Stimulated activated CD4-positive, alpha-beta T cell treated with anti-CD3 and anti-CD28 coated beads, Interleukin-12 subunit alpha, Interleukin-12 subunit beta, amount 100 ng/mL, for 4 hours (primary cell): ENCODE measurements at places on chromosomes 4 and X.

DNA sequence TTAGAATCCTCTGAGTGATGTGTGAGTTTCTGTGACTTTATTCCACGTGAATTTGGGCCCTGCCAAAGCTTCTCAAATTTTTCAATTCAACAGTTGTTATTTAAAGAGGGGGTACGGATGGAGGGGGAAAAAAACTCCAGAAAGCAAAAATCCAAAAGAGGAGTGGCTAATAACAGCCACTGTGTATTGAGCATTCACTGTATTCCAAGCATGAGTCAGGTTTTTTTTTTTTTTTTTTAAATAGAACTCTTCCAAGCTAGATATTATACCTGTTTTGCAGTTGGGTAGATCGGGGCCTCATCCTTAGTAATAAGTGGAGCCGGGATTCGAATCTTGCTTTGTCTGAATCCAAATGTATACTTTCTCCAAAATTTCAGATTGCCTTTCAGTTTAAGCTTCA is 6.4 kb upstream of the RHOH start:
- no peak for DNase-seq

DNA sequence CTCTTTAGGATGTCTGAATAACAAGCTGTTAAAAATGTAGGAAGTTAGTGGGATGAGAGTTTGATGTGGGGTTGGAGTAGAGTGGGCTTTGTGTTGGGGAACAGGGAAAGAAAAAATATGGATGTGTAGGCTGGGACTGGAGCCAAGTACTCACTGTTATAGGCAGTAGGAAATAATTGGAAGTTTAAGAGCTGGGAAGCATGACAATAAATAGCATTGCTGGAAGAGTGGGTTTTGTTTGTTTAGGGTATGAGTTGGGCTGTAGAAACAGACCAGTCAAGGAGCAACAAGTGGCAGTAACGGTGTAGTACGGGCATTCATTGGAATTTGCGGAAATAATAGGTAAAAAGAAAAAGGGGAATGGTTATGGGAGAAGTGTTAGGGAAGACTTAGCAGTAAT is 81.6 kb downstream of the KDM6A start:
- no peak for DNase-seq

- no peak for DNase-seq
These were observed 46.8 kb downstream of the ZNF141 start for GRCh38 chr4:384311-385010.

DNA sequence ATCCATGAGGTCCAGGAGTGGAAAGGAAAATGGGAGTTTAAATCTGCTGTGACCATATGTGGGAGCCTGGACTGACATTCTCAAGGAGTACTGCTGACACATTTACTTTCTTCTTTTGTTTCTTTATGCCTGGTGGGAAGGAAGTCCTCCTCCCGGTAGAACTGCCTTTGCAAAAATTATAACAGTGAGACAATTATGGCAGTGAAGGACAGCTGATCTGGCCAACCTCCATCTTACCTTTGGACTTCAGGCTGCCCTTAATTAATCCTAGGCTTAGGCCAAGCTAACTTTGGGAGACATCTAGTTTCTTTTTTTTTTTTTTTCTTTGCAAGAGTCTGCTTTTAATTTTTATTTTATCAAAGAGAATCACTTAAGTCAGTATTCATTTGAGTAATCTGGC is 61.3 kb downstream of the SPINK2 start:
- DNase-seq: no peak

DNA sequence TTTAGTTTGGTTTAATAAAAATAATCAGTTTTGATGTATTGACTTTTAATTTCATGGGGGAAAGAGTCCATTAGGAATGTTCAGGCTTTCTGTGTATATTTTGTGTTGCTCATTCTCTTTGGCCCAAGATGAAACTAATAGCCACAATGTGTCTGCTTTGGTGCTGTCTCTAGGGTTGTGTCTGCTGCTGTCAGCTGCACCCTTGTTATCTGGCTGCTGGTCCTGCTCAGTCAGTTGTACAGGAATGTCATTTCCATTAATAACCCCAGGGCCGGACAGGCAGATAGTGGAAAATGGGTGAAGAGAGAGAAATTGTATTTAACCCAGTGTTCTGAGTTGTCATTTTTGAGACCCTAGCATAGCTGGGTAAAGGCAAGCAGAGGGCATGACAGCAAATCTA is 115.1 kb downstream of the PHEX start:
- DNase-seq: no peak

DNA sequence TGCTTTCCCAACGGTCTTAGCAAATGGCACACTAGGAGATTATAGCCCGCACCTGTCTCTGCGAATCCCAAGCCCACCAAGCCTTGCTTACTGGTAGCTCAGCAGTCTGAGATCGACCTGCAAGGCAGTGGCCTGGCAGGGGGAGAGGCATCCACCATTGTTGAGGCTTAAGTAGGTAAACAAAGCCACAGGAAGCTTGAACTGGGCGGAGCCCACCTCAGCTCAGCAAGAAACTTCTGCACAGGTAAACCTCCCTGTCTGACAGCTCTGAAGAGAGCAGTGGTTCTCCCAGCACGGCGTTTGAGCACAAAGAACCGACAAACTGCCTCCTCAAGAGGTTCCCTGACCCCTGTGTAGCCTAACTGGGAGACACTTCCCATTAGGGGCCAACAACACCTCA is 42.8 kb downstream of the BRWD3 start:
- DNase-seq: no peak
